ENCODE measurements at places on chromosomes 6 and 20.

DNA sequence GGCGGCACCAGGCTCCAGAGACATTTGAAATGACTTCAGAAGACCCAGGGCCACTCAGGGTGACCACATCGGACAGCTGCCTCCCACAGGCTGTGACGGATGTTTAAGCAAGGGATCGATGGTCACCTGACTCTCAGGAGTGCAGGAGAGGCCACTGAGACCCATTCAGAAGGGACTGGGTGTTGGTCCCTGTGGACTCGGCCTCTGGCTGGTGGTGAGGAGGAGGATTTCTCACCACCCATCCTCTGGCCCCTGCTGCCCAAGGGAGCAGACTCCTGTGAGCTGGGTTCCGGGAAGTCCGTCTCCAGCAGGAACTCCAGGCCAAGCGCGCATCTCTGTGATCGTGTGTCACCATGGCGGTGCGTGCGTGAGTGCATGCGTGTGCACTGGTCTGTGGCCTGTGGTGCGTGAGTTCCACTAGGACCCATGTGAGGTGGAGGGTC lies 25.5 kb downstream of the NPEPL1 start:
- DNase-seq: no peak

GRCh38 chr6:123810948-123811347 lies 7.3 kb downstream of the NKAIN2 start:
- DNase-seq: no peak

GRCh38 chr6:154337406-154338005 lies 19.1 kb downstream of the IPCEF1 start:
- no peak for DNase-seq

DNA sequence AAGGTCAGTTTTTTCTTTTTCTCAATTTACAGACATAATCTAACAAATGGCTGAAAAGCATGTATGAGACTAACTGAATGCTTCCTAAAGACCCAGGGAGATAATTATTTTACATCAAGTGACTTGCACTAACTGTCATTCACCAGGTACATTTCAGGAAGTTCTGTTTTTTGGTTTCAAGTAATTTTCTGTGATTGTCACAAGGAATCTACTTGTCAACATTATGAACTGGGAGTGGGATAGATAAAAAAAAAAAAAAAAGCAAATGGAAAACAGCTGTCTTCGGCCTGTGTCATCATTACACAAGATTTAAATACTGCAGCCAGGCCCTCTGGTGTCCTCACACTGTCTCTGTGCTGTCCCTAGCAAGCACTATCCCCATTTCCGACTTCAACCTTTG lies 379.0 kb upstream of the HTR1E start:
- DNase-seq: no peak

- DNase-seq: no peak
Measured at GRCh38 chr6:90477366-90477765, 109.5 kb downstream of the MAP3K7 start.

- DNase-seq: no peak
Measured at GRCh38 chr20:60096166-60096565, 137.9 kb downstream of the CDH26 start.

GRCh38 chr6:111700135-111700690 lies 94.5 kb upstream of the TRAF3IP2 start:
- no peak for DNase-seq

DNA sequence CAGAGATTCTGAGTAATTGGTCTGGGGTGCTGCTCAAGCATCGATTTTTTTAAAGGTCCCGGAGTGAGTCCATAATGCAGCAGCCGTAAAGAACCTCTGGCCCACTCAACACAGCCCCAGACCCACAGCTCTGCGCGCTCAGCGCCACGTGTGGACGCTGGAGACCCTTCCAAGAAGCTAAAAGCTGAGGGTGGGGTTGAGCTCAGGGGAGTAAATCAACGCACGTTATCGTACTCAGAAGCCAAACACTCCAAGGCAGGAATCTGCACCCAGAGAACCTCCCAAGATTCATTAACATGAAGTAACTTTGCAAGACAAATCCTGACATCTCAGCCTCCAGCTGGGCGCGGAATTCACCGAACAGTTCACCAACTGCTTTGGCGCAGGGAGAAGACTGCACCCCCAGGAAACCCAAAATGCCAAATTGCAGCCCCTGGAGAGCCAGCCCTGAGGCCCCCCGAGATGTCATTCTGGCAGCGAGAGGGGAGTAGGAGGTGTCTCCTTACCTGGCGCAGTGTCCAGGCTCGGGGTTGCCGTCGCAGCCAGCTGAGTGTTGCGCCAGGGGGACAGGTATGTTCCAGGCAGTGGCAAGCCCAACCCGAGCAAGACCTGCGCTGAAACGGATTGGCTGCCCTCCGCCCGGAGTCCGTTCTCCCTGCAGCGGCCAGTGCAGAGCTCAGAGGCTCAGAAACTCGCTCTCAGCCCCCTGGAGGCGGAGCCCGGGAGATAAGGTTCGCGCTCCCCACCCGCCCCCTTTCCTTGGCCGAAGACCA lies at the start of gene COL21A1:
Gene COL21A1, minus strand, starts transcription at position 700 of the 773 bp plus-strand sequence. CDS start 64,962 bp downstream, outside the sequence.
- DNase-seq: peak; percentile 57

DNA sequence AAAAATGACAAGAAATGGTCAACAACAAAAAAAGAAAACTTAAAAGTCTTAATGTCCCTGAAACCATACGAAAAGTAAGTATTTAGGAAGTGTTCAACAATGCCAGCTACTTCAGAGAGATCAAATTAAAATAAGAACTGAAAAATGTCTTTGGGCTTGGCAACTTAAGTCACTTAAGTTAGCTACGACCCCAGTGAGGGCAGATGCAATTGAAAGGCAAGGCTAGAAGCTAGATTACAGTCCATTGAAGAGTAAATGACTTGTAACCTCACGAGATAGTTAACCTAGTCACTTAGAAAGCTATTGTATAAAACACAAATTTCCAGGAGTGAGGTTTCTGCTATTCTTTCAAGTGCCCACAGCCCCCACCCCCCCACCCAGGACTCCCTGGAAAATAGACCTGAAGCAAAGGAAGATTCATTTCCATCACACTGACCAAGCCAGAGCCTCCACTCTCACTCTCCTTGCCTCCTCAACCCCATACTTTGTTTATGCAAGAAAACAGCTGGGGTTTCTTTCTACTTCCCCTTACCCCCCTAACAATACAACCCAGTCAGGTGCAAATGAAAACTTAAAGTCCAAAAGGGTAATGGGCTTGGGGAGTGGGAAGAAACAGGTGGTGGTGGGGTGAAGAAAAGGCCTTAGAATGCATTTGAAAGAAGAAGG lies 14.6 kb downstream of the RTN4IP1 start:
- no peak for DNase-seq

- DNase-seq: no peak
Measured at GRCh38 chr20:18496042-18496441, 983 bp downstream of the RBBP9 start.

DNA sequence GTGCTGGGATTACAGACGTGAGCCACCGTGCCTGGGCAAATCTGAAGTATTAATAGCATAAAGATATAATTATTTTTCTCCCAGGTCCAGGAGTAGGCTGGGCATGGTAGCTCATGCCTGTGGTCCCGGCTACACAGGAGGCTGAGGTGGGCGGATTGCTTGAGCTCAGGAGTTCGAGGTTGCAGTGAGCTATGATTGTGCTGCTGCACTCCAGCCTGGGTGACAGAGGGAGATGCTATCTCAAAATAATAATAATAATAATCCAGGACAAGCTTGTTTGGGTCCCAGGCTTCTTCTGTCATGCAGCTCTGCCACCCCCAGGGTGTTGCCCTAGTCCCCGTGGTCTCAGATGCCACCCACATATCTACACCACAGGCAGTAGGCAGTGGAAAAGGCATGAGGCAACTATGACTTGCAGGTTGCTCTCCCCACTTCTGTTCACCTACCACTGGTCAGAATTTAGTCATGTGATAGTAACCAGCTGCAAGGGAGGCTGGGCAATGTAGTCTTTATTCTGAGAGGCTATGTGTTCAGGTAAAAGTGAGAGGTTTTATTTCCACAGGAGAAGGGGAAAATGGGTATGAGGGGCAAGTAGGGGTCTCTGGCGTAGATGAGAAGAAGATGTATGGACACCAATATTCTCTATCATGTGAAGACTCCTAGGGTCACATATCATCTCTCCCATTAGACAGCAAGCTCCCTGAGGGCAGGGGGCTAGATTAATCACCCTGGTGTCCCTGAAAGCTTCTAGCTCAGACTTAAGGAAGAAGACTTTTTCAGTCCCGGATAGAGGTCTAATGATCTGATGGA lies 25.7 kb downstream of the TCF15 start:
- no peak for DNase-seq

DNA sequence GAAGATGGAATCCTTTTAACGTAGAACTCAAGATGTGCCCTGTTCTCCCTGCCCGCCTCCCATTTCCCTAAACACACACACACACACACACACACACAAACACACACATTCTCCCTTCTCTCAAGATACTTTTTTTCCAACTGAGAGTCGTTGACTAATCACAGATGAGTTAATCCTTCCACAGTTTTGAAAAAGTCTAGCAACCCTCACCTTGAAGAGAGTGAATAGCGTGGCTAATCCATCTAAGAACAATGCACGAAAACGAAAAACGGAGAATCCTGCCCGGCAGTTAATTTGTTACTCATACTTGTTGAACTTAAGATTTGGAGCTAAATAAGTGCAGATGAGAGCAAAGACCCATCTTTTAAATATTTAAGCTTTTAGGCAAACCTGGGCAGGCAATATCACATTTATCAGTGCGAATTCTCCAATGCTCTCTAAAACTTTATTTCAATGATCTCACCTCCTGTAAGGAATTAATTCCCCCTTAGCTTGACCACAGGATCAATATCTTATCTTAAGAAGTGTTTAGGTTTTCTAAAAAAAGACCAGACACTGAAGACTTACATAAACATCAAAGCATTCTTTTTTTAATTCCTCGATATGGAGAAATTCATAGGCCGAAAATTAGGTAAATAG lies 1.1 kb downstream of the AGPAT4 start:
- DNase-seq: no peak

DNA sequence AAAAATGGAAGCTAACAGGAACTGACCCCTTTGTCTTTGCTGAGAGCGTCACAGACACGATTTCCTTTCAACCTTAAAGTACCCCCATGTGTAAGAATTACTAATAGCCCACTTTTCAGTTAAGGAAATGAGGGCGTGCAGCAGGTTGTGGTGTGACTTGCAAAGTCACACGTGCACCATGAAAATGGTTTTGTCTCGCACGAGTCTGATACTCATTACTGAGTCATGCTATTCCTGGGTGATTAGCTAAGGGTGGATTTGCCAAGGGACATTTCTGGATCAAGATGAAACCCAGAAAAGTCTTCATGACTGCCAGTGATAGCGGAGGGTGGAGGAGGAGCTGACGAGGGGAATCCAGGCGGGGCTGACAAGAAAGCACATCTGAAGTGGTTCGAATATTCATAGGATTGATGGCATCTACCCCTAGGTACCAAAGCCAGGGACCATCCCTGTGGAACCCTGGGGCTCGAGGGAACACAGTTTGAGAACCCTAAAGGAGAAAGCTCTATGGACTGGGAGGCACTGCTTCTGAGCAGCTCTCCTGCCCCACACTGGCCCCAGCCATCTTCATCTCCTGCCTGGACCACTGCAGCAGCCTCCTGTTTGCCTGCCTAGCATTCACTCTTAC lies 12.1 kb upstream of the NFATC2 start:
- no peak for DNase-seq

DNA sequence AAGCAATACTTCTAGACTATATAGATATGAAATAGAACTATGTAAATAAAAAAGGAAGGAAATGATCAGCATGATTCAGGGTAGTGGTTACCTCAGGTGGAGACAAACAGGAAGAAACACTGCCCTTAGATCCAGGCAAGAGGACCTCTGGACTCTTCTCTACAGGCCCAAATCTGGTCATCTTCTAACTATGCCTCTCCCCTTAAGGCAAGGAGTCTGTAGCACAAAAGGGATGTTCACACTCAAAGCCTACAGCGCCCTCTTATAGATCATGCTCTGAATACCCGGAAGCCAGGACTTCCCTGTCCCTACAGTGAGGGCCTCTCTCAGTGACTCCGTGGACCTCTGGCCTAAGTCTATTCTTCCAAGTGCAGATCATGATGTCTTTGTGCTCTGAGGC lies 30.4 kb upstream of the HIVEP2 start:
- DNase-seq: no peak

DNA sequence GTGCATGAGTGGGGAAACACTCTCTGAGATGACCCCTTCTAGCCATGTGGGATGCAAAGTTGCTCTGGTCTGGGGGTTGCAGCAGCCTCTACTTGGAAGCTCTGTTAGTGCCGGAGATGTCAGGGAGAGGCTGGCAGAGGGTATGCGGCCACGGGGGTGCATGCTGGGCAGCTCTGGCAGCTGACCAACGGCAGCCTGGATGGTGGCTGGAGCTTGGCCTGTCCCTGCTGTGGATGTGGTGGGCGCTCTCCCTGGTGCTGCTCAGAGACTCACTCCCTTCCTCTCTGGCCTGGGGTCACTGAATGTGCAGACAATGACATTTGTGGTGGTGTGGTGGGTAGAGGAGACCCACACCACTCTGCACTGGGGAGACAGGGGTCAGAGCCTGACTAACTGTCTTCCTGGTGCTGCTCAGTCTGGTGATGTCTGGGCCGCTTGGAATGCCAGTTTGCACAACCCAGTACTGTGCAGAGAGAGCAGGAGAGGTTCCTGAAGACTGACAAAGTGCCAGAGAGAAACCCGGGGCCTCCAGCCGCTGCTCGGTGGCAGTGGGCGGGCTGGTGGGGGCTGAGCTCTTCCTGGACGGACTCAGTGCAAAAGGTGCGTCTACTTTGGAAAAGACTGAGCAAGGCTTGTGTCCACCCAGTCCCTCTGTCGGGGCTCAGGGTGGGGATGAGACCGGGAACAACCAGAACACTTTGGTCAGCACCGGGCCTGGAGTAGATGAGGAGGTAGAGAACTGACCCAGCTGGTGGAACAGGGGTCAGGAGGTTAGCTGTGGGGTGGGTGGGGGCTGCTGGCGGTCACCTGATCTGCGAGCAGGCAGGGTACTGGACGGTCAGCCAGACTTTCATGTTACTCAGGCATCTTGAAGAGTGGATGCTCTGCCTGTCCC lies 2.7 kb downstream of the MYT1 start:
- DNase-seq: no peak

DNA sequence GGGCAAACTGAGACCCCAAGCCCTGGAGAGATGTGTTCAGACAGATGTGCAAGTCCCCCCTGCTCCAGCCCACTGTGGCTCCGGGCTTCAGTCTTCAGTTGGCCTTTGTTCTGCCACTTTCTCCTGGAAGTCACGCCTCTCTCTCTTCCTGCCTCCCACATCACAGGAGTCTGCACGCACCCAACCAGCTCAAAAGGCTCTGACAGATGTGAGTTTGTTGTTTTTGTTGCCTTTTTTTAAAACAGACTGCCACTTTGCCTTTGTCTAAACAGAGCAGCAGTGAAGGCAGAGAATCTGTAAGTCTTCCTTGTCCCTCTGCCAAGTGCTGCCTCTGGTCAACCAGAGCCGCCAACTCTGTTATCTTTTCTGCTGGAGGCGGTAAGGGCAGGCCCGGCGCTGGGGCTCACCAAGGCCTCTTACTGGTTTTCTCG lies 149.7 kb downstream of the TFAP2C start:
- DNase-seq: peak; percentile 22

GRCh38 chr20:21508230-21509078 lies 5.4 kb downstream of the NKX2-2 start:
- DNase-seq: no peak

GRCh38 chr6:56659721-56660380 lies 17.2 kb upstream of the DST start:
- DNase-seq: no peak

- DNase-seq: peak; percentile 3
Measured at GRCh38 chr6:86357877-86358276, 579.5 kb upstream of the HTR1E start.

Measured in neural crest cell (in vitro differentiated cells).